ENCODE measurements at places on chromosomes 7 and 10. TPM values are rescaled to one million over a fixed set of nuclear protein-coding genes. Genes with fewer than 3 reads are reported as not detected.

Gene TAS2R41
- total RNA-seq, result not detected

GRCh38 chr7:152859781-152860191 lies 100.2 kb downstream of the ACTR3B start:
- DNase-seq, result no peak

Gene PAPOLB
- total RNA-seq, result 0.05 TPM

DNA sequence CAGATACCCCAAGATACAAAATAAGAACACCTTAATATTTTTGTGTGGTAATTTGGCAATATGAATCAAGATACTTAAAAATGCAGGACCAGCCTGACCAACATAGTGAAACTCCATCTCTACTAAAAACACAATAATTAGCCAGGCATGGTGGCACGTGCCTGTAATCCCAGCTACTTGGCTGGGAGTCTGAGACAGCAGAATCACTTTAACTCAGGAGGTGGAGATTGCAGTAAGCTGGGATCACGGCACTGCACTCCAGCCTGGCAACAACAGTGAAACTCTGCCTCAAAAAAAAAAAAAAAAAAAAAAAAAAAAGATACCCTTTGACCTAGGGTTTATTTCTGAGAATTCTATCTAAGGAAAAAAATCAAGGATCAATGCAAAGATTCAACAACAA lies 450.7 kb downstream of the SORCS1 start:
- DNase-seq, result no peak

DNA sequence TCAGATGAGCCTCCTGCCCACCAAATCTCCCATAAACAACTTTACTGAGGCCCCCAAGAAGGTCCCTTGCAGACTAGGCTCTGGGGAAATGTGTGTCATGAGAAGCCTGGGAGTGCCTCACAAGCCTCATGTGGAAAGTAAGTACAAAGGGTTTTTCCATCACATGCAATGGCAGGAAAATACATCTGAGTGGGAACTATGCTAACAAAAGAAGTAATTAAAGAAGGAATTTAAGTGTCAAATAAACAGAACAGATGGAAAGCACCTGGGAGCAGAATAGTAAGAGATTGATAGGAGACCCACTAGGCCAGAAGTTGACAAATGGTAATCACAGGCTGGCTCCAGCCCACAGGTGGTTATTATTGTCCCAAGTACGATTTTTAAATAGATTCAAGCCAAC lies 20.5 kb downstream of the GSAP start:
- DNase-seq, result no peak

Gene AVPI1
- total RNA-seq, result 8.9 TPM

Gene SLC26A4
- total RNA-seq, result 0.40 TPM

DNA sequence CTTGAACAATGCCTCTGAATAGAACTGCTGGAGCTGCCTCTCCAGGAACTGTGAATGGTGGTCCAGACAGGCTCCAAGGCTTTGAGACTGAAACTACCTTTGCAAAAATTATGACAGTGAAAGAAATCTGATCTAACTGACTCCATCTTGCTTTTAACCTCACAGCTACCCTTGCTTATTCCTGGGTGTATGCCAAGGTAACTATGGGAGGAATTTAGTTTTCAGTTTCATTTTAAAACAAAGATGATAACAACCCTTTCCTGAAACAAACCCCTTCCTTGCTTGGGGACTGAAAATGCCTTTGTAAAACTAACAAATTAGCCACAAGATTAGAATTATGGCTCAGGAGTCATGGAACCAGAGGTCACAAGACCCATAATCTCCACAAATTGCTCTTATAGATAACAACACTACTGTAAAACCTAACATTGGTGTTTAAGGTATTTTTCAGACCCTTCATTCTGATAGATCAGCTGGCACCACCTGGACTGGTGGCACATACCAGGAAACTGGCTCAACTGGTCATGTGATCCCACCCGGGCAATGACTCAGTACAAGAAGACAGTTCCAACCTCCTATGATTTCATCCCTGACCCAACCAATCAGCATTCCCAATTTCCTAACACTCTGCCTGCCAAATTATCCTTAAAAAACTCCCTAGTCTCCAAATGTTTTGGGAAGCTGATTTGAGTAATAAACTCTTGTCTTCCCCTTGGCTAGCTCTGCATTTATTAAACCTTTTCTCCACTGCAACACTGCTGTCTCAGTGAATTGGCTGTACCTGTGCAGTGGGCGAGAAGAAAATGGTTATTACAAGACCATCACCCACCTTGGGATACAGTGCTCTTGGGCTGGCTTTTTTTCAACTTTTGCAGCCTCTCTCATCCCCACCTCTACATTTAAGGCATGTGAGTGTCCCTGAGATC lies 608.1 kb downstream of the TYW1 start:
- no peak for DNase-seq

Gene MYL10
- not detected for total RNA-seq
